ENCODE measurements at places on chromosomes 7 and 10.

- no peak for DNase-seq
Measured at GRCh38 chr7:22300839-22301238, 56.1 kb downstream of the RAPGEF5 start.

- no peak for DNase-seq
Measured at GRCh38 chr10:35059481-35059880, 30.7 kb downstream of the CUL2 start.

DNA sequence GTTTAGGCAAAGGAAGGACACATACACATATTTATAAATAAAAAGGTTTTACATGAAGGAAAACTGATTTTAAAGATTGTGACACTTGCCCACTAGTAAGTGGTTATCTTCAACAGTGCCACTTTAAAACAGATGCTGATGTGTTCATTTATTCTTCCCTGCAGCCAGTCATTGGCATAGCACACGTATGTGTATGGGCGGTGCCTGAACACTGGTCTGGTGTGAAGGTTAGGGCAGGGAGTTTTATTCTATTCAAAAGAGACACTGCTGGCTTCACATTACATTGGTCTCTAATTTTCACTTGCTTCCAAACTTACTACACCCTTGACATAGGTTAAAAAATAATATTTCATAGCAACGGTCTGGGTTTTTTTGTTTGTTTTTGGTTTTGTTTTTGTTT is 57.9 kb downstream of the NOD1 start:
- DNase-seq = no peak

GRCh38 chr7:36790311-36790787 is 66.1 kb upstream of the AOAH start:
- DNase-seq = no peak

DNA sequence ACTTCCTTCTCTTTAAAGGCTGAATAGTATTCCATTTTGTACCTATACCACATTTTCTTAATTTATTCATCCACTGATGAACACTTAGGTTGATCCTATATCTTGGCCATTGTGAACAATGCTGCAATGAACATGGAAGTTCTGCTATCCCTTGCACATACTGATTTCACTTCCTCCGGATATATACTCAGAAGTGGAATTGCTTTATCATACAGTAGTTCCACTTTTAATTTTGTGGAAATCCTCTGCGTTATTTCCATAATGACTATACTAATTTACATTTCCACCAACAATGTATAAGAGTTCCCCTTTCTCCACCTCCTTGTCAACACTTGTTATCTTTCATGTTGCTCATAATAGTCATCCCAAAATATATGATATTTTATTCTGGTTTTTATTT is 312.6 kb downstream of the PLXDC2 start:
- DNase-seq = no peak

DNA sequence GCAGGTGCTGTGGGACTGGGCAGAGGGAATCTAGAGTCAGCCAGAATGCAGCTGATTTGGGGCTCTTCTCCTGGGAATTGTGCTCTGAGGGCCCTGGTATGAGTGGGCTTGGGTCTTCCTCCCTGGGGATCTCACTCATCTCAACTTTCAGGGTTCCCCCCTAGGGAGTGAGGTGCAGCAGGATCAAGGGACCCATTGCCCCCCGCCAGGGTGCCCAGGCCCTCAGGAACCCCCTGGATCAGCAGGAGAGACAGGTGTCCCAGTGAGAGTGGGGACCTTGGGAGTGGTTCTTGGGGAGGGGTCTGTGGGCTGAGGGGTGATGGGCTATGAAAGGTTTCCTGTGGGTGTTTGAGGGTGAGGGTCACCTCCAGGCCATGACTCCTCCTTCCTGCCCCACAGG is 17.6 kb upstream of the VOPP1 start:
- DNase-seq = no peak

DNA sequence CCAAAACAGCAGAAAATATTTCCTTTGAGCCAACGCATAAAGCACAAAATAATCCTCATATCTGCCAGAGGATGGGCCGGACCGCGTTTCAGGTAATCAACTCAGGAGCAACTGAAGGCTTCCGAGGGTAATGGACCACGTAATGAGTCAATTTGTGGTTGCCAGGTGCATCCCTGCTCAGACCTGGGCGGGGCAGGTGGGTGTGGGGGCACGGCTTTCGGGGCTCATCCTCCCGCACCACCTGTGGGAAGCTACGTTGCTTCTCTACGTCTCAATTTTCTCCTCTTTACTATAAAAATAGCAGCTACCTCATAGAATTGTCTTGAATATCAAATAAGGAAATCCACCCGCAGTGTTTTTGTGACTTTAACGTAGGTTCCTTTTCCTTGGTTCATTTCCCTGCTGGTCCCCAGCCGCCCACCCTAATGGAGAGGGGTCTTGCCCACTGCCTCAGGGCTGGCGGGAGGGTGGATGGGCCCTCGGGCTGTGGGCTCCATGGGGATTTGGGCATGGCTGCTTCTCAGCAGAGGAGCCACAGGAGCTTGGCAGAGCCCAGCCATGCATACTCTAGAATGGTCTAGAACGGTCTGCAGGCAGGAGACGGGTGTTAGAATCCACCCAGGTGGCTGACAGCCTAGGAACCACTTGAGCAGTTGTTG is 324.7 kb downstream of the ADARB2 start:
- DNase-seq = no peak

GRCh38 chr10:12667052-12667451 is 317.7 kb downstream of the CAMK1D start:
- no peak for DNase-seq

DNA sequence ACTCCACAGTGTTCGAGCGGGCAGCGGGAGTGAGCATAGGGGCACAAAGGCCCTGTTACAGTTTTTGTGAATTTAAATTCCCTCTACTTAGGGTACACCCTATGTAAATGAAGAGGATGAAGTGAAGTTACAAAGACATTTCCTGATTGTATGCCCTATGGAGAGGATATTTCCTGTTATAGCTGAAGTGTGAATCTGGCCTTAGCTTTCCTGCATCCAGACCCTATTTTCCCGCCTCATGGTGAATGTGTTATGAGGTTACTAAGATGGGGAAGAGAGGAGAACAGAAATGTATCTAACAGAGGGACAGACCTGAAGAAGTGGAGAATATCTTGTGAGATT is 37.8 kb upstream of the COMMD3 start:
- no peak for DNase-seq

DNA sequence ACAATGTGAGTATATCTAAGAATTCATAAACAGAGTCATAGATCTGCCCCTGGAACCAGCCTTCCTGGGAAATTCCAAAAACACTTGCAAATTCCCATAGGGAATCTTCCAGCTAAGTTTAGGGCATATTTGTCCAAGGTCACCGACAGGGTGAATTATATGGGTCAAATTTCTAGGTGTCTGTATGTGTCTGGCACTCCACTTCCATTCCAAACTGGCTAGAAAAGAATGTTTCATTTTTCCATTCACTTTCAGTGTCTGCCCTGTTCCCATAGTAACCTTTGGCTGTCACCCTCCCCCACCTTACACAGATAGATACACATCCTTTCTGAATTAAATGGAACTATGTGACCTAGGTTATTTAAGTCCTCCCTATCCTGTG is 230.9 kb downstream of the CREB5 start:
- DNase-seq = no peak

DNA sequence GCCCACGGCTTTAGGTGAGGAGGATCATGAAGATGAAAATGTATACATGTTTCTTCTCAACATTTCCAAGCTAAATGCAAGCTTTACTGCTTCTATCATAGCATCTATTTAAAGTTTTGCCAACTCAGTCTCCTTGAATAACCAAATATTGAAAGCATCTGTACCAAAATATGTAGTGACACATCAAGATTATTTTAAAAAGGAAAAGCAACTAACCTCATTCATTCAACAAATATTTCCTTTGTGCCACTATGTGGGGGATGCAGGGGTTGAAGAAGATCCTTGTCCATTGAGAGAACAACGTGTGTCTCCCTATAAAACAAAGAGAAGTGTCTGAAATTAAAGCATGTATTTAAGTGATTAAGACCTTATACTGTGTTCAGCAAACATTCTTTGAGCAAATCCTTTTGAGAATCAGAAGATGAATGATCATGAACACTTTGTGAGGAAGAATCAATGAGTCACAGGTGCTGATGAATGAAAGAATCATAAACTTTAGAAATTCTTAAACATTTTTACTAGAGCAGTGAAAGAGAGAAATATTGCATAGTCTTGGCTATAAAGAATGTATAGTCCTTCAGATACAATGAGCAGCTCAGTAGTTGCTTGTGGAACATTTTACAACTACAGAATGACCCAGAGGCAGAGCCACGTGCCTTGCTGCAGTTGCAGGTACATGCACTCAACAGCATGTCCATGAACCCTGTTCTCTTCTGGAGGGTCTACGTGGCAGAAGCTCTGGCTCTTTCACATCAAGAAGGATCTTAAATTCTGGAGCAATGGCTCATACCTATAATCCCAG is 13.9 kb downstream of the TAS2R60 start:
- DNase-seq = no peak

DNA sequence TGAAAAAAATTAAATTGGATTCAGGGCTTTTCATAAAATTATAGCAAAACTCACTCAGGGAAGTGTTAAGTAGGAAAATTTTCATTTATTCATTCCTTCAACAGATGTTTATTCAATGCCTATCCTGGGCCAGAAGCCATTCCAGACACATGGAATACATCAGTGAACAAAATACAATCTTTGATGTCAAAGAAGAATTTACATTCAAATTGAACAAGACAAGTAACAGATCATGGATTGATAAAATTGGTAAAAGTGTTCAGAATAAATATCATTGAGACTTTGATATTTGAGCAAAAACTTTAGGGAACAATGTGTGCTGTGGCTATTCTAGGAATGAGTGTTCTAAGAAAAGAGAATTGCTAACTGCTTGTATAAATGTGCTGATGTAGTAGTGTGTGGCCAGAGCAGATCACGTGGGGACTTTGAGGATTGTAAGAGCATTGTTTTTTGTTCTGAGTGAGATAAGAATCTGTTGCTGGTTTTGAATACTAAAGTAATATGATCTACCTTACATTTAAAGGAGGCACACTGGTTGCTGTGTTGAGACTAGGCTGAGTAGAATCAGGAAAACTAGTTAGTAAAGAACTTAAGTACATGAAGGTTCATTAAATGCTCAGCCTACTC is 957.2 kb downstream of the PCDH15 start:
- DNase-seq = no peak

DNA sequence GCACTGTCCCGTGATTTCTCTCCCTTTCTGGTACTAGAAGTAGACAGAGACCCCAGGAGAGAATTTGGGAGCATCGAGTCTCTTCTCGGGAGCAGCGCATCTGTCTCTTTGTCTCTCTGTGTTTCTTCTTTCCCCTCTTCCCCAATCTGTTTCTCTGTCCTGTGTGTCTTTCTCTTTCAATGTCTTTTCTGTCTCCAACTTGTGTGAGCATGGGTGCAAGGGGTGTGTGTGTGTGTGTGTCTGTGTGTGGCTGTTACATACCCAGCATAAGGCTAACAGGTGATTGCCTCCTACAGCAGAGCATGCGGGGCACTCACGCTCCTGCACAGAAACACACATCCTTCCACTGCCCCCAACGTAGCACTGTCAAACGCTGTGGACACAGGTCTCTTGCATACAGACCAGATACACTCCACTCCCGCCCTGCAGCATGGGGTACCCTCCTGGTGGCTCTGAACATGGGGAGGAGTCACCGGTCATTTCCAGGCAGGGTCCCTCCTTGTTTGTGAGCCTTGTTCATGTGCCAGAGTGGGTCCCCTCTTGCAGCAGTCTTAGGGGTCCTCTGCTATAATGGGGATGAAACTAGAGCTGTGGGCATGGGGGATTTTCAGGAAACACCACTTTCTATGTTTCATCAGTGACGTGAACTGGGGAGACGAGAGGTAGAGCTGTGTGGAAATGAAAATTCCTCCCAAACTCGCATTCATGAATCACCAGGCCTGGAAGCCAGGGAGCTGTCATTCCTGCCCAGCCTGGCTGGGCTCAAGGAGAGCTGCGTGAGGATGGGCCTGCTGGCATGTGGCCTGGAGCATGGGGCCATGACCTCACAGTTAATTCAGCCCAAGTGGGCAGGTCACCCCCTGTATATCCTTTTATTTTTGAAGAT is 980 bp downstream of the ADAMTS14 start:
- DNase-seq = peak; percentile 26

GRCh38 chr10:87734987-87735827 is 75.5 kb downstream of the PAPSS2 start:
- DNase-seq = peak; percentile 28

- DNase-seq = no peak
Measured at GRCh38 chr7:23449941-23450340, 20.4 kb downstream of the IGF2BP3 start.

DNA sequence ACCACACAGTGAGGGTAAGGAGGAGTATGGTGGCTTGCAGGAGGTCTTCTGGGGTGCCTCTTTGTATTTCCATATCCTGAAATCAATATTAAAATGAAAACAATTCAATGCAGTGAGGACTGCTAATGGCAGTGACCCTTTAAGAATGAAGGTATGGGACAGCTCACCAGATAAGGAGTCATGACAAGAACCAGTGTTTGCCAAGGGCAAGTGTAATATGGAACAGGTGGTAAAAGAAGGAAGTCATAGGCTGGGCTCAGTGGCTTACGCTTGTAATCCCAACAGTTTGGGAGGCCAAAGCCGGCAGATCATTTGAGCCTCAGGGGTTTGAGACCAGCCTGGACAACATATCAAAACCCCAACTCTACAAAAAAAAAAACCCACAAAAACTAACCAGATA is 20.0 kb upstream of the LIPA start:
- DNase-seq = no peak

- DNase-seq = no peak
Measured at GRCh38 chr7:91713669-91714068, 166.8 kb downstream of the MTERF1 start.

GRCh38 chr7:74637745-74638144 is 19.8 kb upstream of the GTF2I start:
- no peak for DNase-seq

DNA sequence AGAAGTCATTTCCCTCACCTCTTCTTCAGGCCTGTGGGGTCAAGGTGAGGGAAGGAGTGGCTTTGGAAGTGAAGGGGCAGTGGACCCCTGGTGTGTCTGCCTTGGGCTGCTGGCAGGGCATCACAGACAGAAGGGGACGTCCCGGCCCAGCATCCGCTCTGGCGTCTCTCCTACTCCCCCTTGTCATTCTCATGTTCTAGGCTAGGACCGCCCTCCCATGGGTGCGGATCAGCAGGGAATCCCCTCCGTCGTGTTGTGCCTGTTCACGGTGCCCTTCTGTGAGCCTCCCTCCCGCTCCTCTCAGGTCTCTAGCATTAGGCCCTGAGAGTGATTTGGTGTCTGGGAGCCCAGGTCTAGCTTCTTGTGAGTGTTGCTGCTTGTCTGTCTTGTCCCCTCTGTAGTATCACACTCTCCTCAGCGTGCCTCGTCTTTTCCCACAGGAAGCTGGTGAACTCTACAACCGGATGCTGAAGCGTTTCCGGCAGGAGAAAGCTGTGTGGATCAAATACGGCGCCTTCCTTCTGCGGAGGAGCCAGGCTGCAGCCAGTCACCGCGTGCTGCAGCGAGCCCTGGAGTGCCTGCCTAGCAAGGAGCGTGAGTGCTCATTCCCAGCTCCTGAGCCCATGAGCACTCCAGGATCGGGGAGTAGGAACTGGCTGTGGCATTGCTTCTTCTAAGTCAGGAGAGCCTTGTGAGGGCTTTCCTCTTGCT is 8.5 kb downstream of the CALHM2 start:
- DNase-seq = no peak
